Amygdala (tissue), 56 donors: ENCODE measurements at places on chromosomes 12 and 14.

GRCh38 chr14:30906752-30907658, 32.6 kb downstream of the COCH start:
- no peak for DNase-seq

DNA sequence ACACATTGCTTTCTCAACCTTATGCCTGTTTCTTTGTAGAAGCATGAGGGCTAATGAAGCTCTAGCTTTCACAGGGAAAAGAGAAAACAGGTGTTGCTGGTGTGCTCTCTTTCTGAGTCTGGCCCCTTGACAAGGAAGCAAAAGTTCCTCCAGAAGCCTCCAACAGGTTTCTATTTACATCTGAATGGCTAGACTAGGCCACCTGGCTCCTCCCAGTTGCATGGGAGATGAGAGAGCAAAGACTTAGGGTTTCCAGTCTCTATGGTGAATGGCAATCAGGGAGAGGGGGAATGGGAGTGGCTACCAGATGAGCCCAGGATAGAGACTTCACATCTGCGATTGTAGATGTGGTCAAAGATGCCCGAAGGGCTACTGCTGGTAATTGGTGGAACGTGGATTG, 138.1 kb upstream of the PLXNC1 start:
- no peak for DNase-seq

- no peak for DNase-seq
Observed at GRCh38 chr12:46573347-46573658, 200.7 kb upstream of the SLC38A2 start.

GRCh38 chr12:26287671-26288381, 92.5 kb downstream of the SSPN start:
- peak; percentile 21 for DNase-seq

DNA sequence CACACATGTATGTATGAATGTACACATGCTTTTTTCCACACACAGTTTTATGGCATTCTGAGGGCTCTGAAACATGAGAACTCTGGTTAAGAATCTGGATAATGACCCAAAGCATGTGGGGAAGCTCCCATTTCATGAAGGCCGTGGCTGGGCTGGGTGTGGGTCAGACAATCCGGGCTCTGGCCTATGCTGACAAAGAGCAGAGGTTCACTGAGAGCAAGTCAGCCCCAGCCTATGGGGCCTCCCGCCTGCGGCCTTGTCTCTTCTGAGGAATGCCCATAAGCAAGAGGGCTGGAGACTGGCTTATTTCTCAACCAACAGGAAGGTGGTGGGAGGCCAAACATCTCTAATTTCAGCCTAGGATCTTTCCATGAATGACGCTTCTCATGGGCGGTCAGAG, 8.5 kb downstream of the MYH6 start:
- no peak for DNase-seq
